ENCODE measurements at places on chromosomes 16 and 17. TPM values are rescaled to one million over a fixed set of nuclear protein-coding genes. Genes with fewer than 3 reads are reported as not detected.

DNA sequence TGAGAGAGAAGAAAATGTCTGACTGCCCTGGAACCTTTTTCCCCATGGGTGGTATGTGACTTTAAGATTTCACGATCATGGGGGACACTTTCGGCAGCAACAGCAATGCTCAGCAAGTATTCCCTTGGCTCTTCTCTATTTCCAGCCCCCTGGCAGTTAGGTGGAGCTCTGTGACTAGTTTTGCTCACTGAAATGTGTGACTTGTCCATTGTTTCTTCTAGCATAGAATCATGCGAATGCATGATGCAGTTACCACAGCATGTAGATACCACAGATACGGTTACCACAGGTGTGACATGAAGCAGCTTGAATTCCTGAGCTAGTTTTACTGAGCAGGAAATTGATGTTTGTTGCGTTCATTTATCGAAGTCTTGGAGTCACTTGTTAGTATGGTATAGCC is 1034.5 kb upstream of the EEF2KMT start:
- no peak for DNase-seq

GRCh38 chr17:77096570-77097214 is 44.1 kb upstream of the SEC14L1 start:
- DNase-seq, result no peak

DNA sequence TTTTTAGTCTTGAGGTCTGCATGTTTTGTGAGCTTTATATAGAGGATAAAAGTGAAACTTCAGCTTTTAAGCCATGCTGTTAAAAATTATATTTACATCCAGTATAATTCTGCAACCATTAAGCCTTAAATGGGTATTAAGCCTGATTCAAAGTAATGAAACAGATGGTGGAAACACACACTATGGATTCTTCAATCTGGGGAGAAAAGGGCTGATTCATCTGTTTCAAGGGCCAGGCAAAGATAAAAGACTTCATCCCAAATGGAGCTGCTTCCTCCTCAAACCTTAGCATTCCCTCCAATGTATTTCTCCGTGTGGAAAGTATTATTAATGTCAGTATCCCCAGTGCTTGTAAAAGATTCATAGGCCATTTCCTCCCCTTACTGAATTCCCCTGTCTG is 367.4 kb upstream of the ZFHX3 start:
- DNase-seq, result no peak

DNA sequence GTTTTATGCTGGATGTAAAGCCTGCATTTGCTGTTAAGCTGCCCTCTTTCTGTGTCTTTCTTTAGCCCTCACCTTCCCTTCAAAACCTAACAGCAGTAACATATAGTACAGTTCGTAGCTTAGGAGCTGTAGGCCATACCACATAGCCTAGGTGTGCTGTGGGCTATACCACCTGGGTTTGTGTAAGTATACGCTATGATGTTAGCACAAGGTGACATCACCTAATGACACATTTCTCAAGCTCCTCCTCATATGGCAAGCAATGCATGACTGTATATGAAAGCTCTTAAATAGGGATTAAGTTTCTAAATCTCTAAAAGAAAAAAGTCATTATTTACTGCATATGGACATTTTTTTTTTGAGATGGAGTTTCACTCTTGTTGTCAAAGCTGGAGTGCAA is 57.8 kb upstream of the TMEM97 start:
- DNase-seq, result no peak

The ZNF778 gene
- total RNA-seq, result 69.6 TPM

DNA sequence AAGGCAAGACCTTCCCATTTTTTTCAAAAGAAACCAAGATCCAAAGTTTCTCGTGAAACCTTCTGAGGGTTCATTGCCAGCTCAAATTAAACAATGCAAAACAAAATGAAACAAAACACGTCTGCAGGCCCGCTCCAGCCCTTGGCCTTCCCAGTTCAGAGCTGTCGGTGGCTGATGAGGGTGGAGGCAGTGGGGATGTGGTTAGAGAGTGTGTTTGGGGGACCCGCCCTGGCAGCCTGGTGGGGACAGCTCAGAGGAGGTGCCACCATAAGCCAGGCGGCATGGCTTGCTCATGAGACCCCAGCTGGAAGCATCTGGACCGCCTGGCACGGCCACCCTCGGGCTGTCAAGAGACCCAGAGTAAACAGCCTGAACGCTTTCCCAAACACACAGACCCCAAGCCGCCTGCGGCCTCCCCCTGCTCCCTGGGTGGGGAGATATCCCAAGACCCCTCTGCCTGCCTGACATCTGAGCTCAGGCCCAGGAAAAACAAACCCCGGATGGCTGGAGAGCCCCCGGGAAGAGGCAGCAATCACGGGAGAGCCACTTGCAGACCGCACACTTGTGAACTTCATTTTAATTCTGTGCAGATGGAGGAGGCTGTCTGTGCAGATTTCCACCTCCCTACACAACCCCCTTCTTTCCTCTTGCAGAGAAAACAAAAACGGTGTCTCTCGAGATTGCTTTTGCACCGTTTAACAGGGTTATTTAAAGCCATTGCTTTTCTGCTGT is 35.4 kb upstream of the LITAF start:
- no peak for DNase-seq

The MTHFSD gene
- total RNA-seq, result 43.4 TPM

GRCh38 chr16:3475604-3476375 is 19.5 kb downstream of the C16orf90 start:
- DNase-seq, result no peak

DNA sequence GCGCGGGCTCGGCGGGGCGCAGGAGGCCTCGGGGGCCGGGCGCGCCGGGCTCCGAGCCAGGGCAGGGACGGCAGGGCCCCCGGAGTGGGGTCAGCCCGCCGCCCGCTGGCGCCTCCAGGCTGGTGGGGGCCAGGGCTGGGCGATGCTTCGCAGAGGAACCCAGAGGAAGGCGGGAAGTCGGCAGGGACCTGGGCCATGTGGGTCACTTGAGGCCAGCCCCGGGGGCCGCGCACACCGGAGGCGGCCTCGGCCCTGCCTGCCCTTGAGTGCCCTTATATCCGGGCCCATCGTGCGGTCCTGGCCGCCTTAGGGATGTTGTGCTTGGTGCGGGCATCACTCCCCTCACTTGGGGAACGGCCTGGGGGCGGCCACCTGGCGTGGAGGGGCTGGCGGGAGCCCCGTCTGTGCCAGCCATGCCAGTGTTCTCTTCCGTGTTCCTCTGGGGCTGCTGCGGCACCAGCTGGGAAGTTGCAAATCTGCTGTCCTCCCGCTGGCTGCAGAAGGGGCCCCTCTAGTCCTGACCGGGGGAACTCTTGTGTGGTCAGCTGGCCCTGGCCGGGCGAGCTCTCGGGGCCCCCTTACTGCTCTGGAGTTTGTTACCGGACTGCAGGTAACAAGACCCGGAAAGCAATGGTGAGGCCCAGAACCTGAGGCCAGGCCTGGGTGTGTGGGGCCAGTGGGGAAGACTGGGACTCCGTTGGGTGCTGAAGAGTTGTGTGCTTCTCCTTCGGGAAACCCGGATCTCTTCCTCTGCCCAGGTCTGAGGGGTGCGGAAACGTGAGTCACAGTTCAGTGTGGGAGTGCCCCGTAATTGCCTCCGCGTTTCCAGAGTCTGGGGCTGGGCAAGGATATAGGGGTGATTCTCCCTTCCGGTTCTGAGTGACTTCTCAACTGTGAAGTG is 849 bp downstream of the CAPN15 start:
- DNase-seq, result no peak

The CDH3 gene
- total RNA-seq, result 80.1 TPM

- no peak for DNase-seq
Observed at GRCh38 chr17:35359398-35359797, 14.0 kb downstream of the SLFN11 start.

The SKAP1 gene
- not detected for total RNA-seq

- DNase-seq, result peak; percentile 62
Observed at GRCh38 chr17:83116783-83117555, 37.6 kb downstream of the METRNL start.

- DNase-seq, result no peak
Observed at GRCh38 chr16:50667497-50668367, 13.4 kb downstream of the SNX20 start.
